BJ (cell line): ENCODE measurements at places on chromosomes 11 and 22.

GRCh38 chr11:127524618-127525017 is 524.0 kb upstream of the KIRREL3 start:
- DNase-seq = no peak

- DNase-seq = no peak
Observed at GRCh38 chr22:42947211-42947990, 67.5 kb downstream of the PACSIN2 start.

- DNase-seq = no peak
Observed at GRCh38 chr11:79414644-79415317, 26.0 kb downstream of the TENM4 start.

GRCh38 chr11:117090111-117090706 is 8.0 kb downstream of the SIK3 start:
- no peak for DNase-seq

- DNase-seq = peak; percentile 82
Observed at GRCh38 chr22:18056161-18056666, 21.6 kb upstream of the PEX26 start.

GRCh38 chr11:126660761-126661425 is 305.4 kb downstream of the ST3GAL4 start:
- no peak for DNase-seq

- no peak for DNase-seq
Observed at GRCh38 chr11:103418014-103418413, 308.8 kb downstream of the DYNC2H1 start.

GRCh38 chr11:28472904-28473303 is 364.7 kb downstream of the METTL15 start:
- no peak for DNase-seq

DNA sequence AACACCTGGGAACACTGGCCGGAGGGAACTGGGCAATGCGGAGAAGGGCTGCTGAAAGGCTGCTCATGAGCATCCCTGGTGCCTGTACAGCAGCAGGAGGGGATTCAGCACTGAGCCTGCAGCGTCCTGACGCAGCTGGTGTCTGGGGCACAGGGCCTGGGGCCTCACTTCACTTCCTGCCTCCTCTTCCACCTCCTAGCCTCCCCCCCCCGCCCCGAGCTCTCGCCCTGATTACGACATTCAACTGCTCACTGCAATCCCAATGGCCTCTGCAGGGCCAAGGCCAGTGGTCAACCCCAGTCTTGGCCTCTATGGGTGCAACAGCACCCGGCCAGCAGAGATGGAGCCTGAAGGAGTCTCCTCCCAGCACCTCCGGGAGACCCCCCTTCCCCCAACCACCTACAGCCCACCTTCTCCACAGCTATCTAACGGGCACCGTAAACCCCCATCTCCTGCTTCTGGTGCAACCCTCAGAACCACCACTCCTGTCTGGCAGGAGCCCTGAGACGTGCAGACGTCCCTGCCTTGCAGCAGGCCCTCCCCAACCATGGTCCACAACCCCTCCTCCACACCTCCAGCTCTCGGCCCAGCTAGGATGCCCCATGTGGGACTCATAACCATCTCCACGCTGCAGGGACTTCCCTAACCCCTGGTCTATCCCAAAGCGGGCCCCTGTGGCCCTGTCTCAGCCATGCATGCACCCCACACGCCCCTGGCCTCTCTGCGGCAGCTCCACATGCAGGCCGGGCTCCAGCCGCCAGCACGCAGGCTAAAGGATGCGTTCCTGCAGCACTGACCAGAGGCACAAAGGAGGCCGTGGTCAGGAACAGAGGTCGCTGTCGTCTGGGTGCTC is 38.2 kb downstream of the BRD1 start:
- no peak for DNase-seq

DNA sequence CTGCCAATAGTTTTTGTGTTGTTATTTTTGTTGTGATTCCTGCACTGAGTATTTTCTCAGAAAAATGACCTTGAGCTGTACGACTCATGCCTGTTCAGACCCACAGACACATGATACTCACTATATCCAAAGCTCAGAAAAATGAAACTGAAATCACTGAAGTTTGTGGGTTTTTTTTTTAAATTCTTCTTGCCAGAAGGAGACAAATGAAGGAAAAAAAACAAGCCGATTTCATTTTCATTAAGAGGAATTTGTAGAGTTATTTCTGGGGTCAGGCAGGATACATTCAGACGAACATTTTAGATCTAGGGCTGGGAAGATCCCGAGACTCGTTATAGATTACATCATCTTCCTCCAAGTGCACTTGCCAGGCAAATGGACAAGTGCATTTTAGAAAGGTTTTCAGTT is 60.4 kb downstream of the BMAL1 start:
- DNase-seq = peak; percentile 45
